ENCODE measurements at places on chromosomes 7 and 10.

DNA sequence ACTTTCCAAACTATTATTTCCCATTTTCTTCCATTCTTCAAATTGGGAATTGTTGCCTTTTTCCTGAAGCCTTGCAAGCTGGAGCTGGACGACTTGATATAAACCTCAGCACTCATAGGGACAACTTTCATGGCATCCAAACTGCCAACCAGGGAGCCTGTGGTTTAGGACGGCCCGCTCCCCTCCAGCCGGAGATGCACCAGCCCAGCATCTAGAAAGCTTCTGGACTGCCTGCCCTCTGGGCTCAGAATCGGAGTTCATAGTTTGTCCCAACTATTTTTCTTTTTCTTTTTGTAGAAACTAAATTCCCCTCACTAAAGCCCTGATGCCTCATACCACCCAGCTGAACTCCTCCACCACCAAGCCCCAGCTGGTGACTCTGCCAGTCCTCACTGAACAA is 200.3 kb downstream of the DNAJB6 start:
- no peak for DNase-seq

GRCh38 chr7:106795877-106796231 is 69.2 kb upstream of the PIK3CG start:
- no peak for DNase-seq

DNA sequence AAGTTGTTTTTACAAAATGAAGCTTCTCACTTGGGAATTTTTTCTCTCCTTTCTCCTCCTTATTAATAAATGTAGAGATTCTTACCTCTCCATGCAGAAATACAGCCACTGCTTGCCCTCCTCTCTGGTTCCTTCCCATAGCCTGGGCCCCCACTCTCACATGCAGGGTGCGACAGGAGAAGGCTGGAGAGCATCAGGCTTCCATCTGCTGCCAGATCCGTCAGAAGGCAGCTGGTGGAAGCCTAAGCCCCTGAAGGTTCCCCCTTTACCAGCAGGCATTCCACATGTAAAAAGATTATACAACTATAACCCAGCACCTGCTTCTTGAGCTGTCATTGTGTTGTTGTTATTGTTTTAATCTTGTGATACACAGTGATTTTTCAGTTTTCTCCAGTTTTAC is 314.2 kb downstream of the LHFPL3 start:
- DNase-seq, result no peak

- DNase-seq, result no peak
These were observed 44.2 kb upstream of the SLC35G1 start for GRCh38 chr10:93849593-93849992.
